ENCODE measurements at places on chromosomes 1 and 21.

DNA sequence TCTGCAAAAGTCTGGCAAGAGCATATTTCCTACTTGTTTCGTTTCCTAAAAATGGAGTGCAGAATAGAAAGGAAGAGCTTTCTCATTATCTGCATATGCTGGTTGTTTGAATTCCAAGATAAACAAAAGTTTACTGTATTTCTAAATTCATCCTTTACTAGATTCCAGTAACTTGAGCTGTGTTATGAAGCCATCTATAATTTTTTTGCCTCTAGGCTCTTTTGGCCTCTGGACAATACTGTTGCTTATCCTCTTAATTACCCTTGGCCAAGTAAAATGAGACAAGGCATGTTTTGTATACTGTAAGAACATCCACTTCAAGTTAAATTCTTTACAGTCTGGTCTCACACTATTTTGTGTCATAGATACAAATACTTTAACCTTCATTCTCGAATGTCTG is 45.6 kb upstream of the HFM1 start:
- DNase-seq = no peak

DNA sequence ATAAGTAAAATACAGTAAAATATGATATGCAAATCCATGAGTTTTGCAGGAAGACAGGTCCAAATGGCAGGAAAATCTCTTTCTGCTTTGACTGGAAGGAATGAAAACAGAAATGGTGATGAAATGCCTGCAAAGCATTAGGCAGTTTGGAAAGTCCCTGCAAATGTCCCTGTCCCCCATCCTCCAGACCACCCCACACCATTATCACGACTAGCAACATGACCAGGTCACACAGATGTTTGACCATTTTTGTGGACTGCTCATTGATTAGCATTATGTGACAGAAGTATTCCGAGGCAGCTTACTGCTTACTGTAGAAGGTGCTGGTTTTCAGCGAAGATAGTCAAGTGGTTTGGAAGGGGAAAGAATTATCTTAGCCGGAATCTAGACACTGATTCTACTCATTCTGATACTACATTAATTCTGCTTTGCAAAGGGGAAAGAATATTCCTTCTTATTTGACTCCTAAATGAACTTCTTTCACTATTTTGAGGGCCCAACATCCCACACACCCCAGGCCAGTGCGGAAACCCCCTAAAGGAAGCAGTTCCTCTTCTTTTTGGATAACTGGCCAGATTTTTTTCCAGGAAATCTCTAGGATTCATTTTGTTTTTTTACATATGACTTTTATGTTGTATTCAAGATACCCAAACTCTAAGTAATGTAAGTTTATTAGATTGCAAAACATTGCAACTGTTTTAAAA is 9.5 kb upstream of the CR2 start:
- no peak for DNase-seq

GRCh38 chr1:172443666-172444453 is at the start of gene PIGC:
TSS of gene PIGC (minus strand) at chr1:172444069. CDS start at chr1:172442622, 1,447 bp downstream.
- peak; percentile 84 for DNase-seq

- DNase-seq = no peak
Measured at GRCh38 chr1:199691540-199691939, 336.0 kb upstream of the NR5A2 start.

DNA sequence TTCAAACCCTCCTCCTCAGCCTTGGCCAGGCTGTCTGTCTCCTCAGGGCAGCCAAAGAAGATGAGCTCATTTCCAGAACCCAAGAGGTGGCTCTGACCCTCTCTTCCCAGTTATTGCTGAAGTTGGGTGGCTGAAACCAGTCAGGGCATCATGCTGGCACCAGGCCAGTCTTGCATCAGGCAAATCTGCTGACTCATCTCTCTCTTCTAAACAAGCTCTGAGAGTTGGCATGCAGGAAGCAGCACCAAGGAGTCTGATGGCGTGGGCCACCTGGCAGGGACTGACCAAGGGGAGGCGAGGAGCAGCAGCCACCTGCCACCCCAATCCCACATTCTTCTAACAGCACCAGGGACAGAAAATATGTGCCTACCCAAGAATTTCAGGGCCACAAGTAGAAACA is 104.8 kb upstream of the ATP1A1 start:
- no peak for DNase-seq

DNA sequence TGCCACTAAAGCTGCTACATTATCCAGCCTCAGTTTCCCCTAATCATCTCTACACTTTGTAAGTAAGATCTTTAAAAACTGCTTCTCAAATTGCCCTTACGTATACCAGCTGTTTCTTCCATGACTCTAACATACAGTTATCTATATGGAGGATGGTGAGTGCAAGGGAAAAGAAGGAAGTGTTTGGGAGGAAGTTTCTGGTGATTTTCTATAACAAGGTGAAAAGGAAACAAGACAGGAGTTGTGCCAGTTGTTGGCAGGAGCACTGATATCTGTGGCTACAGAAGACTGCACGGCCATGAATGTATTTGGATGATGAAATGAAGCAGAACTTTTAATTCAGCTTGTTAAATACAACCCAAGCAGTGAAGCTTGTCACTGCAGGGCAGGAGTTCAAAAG is 32.3 kb upstream of the NHLH2 start:
- no peak for DNase-seq

- DNase-seq = no peak
Measured at GRCh38 chr1:54743416-54744226, 20.7 kb downstream of the PARS2 start.

GRCh38 chr1:69328186-69328585 is 239.5 kb upstream of the LRRC7 start:
- no peak for DNase-seq

DNA sequence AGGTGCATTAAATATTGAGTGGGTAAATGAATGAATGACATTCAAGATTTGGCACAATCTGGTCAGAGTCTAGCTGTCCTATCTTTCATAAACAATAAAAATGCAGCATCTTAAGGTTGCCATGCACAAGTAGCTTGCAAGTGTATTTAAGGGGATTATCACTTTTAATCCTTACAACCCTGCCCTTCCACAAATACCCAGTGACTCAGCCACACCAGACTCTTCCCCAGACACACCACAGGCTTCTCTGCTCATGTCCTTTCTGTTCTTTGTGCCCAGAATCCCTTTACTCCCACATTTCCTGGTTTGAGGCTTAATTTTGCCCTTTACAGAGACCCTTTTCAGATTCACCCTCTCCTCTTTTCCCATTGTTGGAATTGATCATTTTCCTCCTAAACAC is 59.8 kb downstream of the KIRREL1 start:
- DNase-seq = no peak

- no peak for DNase-seq
Measured at GRCh38 chr21:23607782-23608431, 1999.4 kb downstream of the MRPL39 start.

- no peak for DNase-seq
Measured at GRCh38 chr1:110710314-110710713, 35.6 kb upstream of the KCNA3 start.

- peak; percentile 64 for DNase-seq
Measured at GRCh38 chr1:117059334-117059677, 820 bp upstream of the TTF2 start.

DNA sequence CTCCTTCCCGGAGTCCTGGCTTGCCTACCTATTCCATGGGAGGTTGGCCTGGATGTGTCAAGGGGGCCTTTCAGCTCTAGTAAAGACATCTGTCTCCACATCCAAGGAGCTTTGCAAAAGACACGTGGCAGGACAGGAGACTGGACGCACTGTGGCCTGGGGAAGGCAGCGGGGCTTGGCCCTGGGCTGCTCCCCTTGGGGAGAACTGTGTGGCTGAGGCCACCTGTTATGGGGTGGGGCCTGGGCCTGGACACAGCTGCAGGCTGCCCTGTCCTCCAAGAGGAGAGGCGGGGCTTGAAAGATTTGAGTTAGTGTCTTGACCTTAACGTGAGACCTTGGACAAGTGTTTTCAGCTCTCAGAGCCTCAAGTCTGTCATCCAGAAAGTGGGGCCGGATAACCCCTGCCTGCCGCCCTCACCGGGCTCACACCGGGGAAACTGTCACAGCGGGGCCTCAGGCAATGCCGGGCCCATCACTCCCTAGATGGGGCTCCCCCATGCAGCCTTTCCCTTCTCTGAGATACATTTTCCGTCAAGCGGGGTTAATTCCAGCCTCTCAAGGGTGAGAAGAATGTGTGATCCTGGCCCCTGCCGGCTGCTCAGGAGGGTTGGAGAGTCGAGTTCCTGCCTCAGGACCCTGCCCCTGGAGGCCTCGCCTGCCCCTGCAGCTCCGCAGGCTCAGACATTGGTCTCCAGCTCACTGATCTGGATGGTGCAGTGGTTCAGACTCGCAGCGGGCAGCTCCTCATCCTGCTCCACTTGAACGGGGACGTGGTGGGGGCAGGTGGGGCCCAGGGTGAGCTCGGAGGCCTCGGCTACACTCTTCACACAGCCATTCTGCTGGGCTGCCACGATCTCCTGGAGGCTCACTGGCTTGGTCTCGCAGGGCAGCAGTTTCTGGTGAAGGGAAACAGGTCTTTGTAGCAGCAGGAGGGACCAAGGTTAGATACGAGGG is 25.6 kb downstream of the PODN start:
- DNase-seq = no peak

DNA sequence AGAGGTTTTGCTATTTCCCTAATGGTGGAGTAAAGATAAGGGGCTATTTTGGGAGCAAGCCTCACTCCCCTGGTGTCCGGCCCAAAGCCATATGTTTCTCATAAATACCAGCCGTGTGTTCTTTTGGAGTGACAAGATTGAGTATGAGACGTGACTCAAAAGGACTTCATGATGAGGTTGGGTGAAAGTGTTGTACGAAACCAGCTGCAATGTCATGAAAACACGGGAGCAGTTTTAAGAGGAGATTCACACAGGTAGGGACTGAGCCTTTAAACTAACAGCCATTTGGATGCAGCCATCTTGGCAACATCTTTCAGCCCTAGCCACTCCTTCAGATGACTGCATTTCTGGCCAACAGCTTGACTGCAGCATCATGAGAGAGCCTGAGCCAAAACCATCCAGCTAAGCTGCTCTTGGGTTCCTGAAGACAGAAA is 532.3 kb upstream of the USP24 start:
- DNase-seq = no peak

DNA sequence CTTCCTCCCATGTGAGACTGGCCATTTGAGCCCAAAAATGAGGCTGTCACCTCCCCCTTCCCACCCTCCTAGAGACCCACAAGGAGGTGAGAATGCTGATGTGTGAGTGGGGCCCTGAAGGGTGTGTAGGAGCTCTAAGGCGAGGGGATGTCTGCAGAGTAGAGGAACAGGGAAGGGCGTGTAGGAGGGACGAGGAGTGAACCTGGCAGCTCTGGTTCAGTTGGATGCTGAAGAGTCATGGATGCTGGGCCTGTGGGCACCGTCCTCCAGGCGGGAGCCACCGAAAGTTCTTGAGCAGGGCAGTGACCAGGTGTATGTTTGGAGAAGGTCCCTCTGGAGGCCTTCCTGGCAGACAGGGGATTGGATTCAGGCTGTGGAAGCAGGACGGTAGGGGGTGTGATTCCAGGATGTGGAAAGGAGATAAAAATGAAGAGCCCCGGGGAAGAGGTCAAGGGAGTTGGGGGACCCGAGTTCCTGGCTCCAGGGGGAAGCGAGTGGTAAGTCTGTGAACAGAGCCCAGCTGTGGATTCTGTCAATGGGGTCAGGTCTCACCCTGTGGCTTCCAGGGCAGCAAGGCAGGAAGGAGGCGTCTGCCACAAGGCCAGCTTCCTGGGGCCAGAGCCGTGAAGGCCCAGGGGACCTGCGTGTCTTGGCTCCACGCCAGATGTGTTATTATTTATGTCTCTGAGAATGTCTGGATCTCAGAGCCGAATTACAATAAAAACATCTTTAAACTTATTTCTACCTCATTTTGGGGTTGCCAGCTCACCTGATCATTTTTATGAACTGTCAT is 7.9 kb downstream of the SAMD11 start:
- DNase-seq = no peak

DNA sequence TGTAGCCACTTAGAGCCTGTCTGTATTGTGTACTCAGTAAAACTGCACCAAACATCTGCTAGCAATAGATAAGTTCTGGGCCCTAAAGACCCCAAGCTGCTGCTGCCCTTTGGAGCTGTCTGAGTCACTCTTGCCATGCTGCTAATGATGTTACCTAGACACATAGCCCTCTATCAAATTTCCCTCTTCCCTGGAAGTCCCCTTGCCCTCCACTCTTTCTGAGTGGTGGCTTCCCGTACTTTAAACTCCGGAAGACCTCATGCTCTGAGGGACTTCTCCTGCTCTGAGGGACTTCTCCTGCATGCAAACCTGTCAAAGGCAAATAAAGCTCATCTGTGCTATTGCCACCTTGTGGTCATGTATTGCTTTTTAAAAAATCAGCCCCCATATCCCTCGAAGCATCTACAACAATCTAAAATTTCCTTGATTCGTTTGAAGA is 34.0 kb downstream of the FH start:
- no peak for DNase-seq

DNA sequence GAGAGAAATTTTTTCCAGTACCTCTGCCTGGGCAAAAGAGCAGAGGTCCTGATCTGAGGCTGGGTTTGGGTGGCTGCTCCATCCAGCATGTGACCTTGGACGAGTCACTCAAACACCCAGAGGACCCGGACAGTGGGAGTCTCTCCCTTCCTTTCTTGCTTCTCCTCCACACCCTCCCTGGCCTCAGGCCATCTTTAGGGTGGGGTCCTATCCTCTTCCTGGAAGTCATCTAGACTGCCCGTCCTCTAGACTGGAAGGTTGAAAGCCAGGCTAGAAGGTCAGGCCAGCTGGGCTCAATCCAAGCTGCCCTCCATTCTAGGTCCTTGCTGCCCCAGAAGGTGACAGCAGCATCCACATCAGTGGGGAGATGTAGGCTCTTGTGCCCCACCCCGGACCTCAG is 599.5 kb downstream of the MATN1 start:
- DNase-seq = no peak

- DNase-seq = no peak
Measured at GRCh38 chr1:175073633-175074032, 6.0 kb downstream of the TNN start.

- no peak for DNase-seq
Measured at GRCh38 chr1:211490821-211491415, 1.0 kb downstream of the RD3 start.

- no peak for DNase-seq
Measured at GRCh38 chr1:215539803-215540570, 27.1 kb upstream of the KCTD3 start.

- DNase-seq = no peak
Measured at GRCh38 chr1:98008373-98008772, 87.5 kb upstream of the DPYD start.

GRCh38 chr1:81559662-81560350 is 240.9 kb upstream of the ADGRL2 start:
- DNase-seq = no peak

- no peak for DNase-seq
Measured at GRCh38 chr21:38048167-38048566, 131.9 kb upstream of the KCNJ6 start.
